ENCODE measurements at places on chromosomes 6 and 20. TPM values are rescaled to one million over a fixed set of nuclear protein-coding genes. Genes with fewer than 3 reads are reported as not detected.

The BMP6 gene
- polyA plus RNA-seq, result 0.55 TPM

The SLC22A23 gene
- 15.4 TPM for polyA plus RNA-seq

The VSX1 gene
- polyA plus RNA-seq, result not detected

The ADGRF1 gene
- 25.5 TPM for polyA plus RNA-seq

The CFAP61 gene
- not detected for polyA plus RNA-seq

The SNHG17 gene
- 32.6 TPM for polyA plus RNA-seq

The APCDD1L gene
- 0.09 TPM for polyA plus RNA-seq

The NTSR1 gene
- 0.02 TPM for polyA plus RNA-seq

The HLA-C gene
- polyA plus RNA-seq, result 121 TPM

The TAGAP gene
- 0.76 TPM for polyA plus RNA-seq

The SYNDIG1 gene
- polyA plus RNA-seq, result not detected

The CDSN gene
- polyA plus RNA-seq, result 0.20 TPM

The PNLDC1 gene
- polyA plus RNA-seq, result 0.20 TPM

The TREM2 gene
- 0.49 TPM for polyA plus RNA-seq

The TRIM10 gene
- not detected for polyA plus RNA-seq

The LGSN gene
- not detected for polyA plus RNA-seq

The MLN gene
- not detected for polyA plus RNA-seq

The BANF2 gene
- polyA plus RNA-seq, result not detected

The LRRN4 gene
- polyA plus RNA-seq, result not detected

The FOXQ1 gene
- 7.8 TPM for polyA plus RNA-seq

The VPS52 gene
- 48.9 TPM for polyA plus RNA-seq

The CARMIL1 gene
- polyA plus RNA-seq, result 9.5 TPM

The BPIFB6 gene
- not detected for polyA plus RNA-seq

The TRIM15 gene
- not detected for polyA plus RNA-seq

The RFX6 gene
- polyA plus RNA-seq, result not detected

The OOEP gene
- 0.34 TPM for polyA plus RNA-seq

The GGTLC1 gene
- polyA plus RNA-seq, result not detected

The SH3BGRL2 gene
- 28.8 TPM for polyA plus RNA-seq

The KCTD20 gene
- polyA plus RNA-seq, result 16.6 TPM

The PACRG gene
- polyA plus RNA-seq, result 0.44 TPM

The DEFB124 gene
- polyA plus RNA-seq, result not detected

The SLA2 gene
- polyA plus RNA-seq, result 0.57 TPM

The HLA-F gene
- 25.2 TPM for polyA plus RNA-seq

The GPR63 gene
- 0.18 TPM for polyA plus RNA-seq

The SALL4 gene
- polyA plus RNA-seq, result 0.14 TPM

The GRM1 gene
- polyA plus RNA-seq, result not detected

The HSP90AB1 gene
- 129 TPM for polyA plus RNA-seq

The NOX3 gene
- polyA plus RNA-seq, result not detected

The ZNF341 gene
- polyA plus RNA-seq, result 2.6 TPM

All from esophagus (tissue), 2 donors.